ENCODE measurements at places on chromosomes 13 and 19.

- peaks cover 44% of the 10 kb centered on the region for H3K4me1 ChIP-seq
- H3K27ac ChIP-seq = no peak overlapping the region
- H3K27me3 ChIP-seq = no peaks in the 10 kb centered on the region
- peaks cover 4% of the 10 kb centered on the region for H3K36me3 ChIP-seq
Measured at GRCh38 chr13:40508127-40508526, 158.3 kb downstream of the FOXO1 start.

DNA sequence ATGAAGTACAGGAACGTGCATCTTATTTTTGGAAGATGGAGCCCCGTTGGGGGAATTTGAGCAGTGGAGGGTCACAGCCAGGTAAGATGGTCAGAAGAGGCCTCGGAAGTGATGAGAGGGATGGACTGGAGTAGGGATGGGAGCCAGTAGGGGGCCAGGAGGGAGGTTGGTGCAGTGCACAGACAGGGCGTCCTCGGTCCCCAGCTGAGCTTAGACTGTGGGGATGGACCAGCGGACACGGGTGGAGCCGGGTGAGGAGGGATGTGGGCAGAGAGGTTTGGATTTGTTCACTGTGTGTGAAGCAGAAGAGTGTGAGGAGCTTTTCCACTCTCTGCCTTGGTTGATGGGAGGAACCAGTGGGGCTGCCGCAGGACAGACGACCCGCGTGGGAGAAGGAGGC is 10.6 kb downstream of the RPS9 start:
- H3K27ac ChIP-seq = peak overlapping the region; percentile 82
- no peaks in the 10 kb centered on the region for H3K27me3 ChIP-seq
- H3K4me1 ChIP-seq = peaks cover 48% of the 10 kb centered on the region
- H3K36me3 ChIP-seq = peaks cover 62% of the 10 kb centered on the region

GRCh38 chr19:31825134-31826094 is 476.2 kb upstream of the TSHZ3 start:
- DNase-seq = no peak
- no peak overlapping the region for H3K27ac ChIP-seq
- H3K4me3 ChIP-seq = no peak overlapping the region
- H3K27me3 ChIP-seq = no peaks in the 10 kb centered on the region
- H3K36me3 ChIP-seq = no peaks in the 10 kb centered on the region

GRCh38 chr13:74644229-74644628 is 510.0 kb upstream of the KLF12 start:
- no peak overlapping the region for H3K4me3 ChIP-seq
- no peaks in the 10 kb centered on the region for H3K27me3 ChIP-seq
- no peaks in the 10 kb centered on the region for H3K4me1 ChIP-seq
- H3K36me3 ChIP-seq = no peaks in the 10 kb centered on the region
- no peak overlapping the region for H3K27ac ChIP-seq

DNA sequence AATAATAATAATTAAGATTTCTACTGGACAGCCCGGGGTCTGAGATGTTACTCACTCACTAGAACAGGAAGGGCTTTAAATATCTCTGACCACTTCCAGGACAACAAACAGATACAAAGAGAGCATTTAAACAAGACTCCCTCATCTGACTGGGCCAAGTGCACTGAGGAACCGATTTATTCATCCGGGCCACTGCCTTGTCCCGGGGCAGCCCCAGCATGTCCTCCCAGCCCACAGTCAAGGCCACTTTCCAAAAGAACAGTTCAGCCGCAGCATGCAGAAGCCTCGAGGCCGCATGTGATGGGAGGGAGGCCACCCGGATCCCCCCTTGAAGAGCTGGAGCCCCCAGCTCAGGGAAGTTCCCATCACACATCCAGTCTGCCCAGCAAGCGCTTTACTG is 30.5 kb downstream of the MLLT1 start:
- peaks cover 49% of the 10 kb centered on the region for H3K4me1 ChIP-seq
- H3K27me3 ChIP-seq = no peaks in the 10 kb centered on the region
- H3K4me3 ChIP-seq = no peak overlapping the region
- peaks cover 35% of the 10 kb centered on the region for H3K36me3 ChIP-seq
- no peak for DNase-seq

DNA sequence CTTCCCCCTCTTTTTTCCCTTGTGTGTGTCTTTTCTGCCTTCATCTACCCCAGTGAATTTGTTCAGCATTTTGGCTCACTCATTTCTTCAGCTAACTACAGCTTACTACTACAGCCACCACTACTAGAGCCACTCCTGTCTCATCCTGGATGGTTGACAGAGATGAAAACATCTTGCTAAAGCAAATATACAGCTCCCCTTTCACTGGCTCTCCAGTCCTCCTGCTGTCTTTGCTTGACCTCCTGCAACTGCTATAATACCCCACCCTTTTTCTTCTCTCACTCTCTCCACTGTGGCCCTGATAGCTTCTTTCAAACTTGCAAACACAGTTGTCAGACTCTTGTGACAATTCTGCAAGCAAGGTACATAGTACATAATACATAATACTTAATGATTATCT is 523.6 kb downstream of the DCT start:
- no peaks in the 10 kb centered on the region for H3K27me3 ChIP-seq
- no peak for DNase-seq
- no peaks in the 10 kb centered on the region for H3K4me1 ChIP-seq

GRCh38 chr13:31090961-31091624 is 70.6 kb downstream of the HSPH1 start:
- H3K27ac ChIP-seq = no peak overlapping the region
- H3K27me3 ChIP-seq = peaks cover 45% of the 10 kb centered on the region
- peaks cover 10% of the 10 kb centered on the region for H3K4me1 ChIP-seq
- DNase-seq = no peak
- H3K36me3 ChIP-seq = no peaks in the 10 kb centered on the region

DNA sequence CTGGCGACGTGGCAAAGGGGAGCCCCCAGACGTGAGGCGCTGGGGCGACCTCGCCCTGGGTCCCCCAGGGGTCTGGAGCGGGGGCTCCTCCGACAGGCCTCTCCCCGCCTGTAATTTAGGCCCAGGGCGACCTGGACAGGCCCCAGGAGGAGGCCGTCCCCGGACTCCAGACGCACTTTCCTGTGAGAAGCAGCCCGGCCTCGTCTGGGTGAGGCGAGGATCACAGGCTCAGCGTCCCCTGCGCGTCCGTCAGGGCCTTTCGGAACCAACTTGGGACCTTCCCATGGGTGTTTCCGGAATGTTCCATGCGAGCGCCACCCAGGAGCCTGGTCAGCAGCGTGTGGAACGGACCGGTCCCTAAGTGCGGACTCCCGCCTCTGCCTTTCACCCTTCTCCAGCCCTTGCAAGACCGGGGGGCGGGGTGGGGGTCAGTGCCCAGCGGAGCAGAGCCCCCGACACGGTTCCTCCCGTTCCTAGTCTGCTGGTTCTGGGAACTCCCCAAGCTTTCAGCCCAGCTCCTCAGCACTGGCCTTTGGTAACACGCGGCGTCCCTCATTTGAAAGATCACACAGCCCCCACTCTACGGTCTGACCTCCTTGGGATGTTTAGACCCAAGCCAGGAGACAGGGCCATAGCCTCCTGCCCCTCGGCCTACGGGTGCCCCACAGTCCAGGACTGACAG is 1.1 kb upstream of the GRTP1 start:
- no peak for DNase-seq
- peaks cover 23% of the 10 kb centered on the region for H3K27me3 ChIP-seq
- no peaks in the 10 kb centered on the region for H3K36me3 ChIP-seq
- peak overlapping the region; percentile 47 for H3K4me3 ChIP-seq
- peak overlapping the region; percentile 28 for H3K27ac ChIP-seq

DNA sequence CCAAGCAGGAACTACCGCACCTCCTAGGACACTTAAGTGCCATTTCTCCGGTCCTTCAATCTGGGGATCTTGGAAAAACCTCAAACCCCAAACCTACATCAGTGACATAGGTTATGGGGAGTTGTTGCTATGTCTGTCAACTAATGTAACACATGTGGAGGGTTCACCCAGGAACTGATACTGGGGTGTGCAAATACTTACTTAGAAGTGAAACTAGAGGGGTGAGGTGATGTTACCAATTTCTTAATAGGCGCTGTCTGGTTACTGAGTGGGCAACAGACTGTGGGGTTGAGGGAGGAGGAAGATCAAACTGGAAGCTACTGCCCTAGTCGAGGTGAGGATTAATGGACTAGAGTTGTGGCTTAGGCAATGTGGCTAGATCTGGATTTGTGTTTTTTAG is 1.9 kb downstream of the ZNF586 start:
- no peak for DNase-seq
- H3K36me3 ChIP-seq = peaks cover 66% of the 10 kb centered on the region
- H3K4me1 ChIP-seq = peaks cover 40% of the 10 kb centered on the region
- peak overlapping the region; percentile 68 for H3K27ac ChIP-seq
- no peaks in the 10 kb centered on the region for H3K27me3 ChIP-seq
- H3K4me3 ChIP-seq = peak overlapping the region; percentile 95

Data from stimulated activated naive B cell treated with anti-CD40 and anti-IgM and Interleukin-4, amounts not matched to agents 10 μg/mL and 1 μg/mL and 100 μg/mL, for 72 hours (primary cell).